ENCODE measurements at places on chromosomes 2 and 18.

DNA sequence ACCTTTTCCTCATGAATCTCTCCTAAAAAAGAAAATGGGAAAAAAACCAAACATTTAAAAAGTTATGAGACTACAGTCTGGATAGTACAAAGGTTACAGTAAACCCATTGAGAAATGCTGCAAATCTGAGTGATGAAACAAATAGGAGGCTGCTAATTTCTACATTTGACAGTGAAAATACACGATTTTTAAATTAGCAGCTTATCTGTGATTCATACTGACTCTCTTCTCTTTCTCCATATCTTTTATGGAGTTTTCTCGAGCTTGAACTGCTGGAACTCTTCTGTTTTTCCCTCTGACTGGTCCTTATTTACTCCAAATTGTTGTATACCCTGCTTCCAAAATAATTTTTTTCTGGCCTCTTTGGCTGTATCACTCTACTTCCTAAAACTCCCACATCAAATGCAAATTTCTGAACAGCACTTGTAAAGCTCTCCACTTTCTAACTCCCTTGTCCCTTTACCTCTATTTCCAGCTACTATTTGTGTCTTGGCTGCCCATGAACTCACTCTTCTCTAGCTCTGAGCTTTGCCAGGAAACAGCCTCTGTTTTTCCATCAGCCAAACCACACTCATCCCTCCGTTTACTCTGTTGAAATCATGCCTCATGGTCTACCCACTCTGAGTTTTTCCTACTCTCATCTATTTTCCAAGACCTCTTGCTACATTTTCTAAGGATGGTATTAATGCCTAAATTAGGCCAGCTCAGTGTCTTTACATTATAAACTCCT lies 73.7 kb downstream of the RBMS1 start:
- no peak for DNase-seq

- no peak for DNase-seq
Observed at GRCh38 chr2:174046172-174046571, 81.0 kb upstream of the SP3 start.

- no peak for DNase-seq
Observed at GRCh38 chr18:58842978-58843687, 21.5 kb upstream of the ZNF532 start.

GRCh38 chr2:116491292-116491691 lies 1323.2 kb upstream of the DDX18 start:
- no peak for DNase-seq

GRCh38 chr2:130807659-130808385 lies 28.9 kb upstream of the ARHGEF4 start:
- DNase-seq: no peak

GRCh38 chr18:41378598-41378997 lies 576.4 kb upstream of the PIK3C3 start:
- DNase-seq: no peak

DNA sequence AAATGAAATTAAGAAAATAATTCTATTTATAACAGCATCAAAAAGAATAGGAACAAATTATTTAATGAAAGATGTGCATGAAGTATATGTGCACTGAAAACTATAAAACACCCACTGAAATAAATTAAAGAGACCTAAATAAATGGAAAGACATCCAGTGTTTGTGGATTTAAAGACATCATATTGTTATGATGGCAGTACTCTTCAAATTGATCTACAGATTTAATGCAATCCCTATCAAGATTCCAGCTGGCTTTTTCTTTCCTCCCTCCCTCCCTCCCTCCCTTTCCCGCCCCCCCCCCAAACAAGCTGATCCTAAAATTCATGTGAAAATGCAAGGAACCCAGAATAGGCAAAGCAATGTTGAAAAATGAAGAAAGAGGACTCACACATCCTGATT lies 83.5 kb upstream of the ZFP36L2 start:
- DNase-seq: no peak

DNA sequence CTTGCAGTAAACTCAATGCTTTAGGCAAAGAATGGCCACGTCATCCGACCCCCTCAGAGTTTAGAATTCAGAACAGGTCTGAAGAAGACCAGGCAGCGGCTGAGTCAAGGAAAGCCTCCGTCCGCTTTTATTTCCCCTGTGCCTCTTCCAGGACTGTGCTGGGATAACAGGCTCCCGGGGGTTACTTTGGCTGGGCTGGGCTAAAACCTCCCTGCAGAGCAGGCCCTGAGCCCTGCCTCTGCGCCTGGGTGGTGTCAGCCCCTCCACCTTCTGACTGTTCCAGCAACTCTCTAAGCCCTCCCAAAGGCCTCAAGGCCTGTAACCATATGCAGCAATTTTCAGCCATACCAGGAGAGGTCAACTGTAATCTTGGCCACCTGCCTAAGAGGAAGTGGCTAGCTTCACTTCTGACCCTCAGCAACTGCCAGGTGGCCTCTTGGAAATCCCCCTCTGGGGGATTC lies 166.5 kb downstream of the RPIA start:
- DNase-seq: no peak

GRCh38 chr2:54382601-54383000 lies 73.5 kb upstream of the SPTBN1 start:
- no peak for DNase-seq

- DNase-seq: peak; percentile 58
Observed at GRCh38 chr2:1546023-1546591, 132.8 kb downstream of the TPO start.

- DNase-seq: no peak
Observed at GRCh38 chr2:220293966-220294365, 666.5 kb downstream of the SLC4A3 start.

DNA sequence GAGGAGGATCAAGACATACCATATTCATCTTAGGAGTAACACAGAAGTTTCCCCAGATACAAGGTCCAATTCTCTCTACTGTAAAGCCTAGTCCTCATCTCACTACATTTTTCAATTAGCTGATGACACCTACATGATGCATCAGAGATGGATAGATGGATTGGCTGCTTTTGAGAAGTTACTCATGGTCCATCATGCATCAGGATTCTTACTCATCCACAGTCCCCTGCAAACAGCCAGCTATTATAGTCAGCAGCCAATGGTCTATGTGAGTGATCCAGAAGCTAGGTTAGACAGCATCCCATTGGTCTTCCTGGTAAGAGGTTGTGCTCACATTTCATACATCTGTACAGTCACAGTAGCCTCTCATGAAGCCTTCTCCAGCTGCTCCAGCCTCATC lies 154.5 kb upstream of the NRP2 start:
- no peak for DNase-seq

GRCh38 chr2:192016265-192016664 lies 169.4 kb upstream of the CAVIN2 start:
- DNase-seq: no peak

DNA sequence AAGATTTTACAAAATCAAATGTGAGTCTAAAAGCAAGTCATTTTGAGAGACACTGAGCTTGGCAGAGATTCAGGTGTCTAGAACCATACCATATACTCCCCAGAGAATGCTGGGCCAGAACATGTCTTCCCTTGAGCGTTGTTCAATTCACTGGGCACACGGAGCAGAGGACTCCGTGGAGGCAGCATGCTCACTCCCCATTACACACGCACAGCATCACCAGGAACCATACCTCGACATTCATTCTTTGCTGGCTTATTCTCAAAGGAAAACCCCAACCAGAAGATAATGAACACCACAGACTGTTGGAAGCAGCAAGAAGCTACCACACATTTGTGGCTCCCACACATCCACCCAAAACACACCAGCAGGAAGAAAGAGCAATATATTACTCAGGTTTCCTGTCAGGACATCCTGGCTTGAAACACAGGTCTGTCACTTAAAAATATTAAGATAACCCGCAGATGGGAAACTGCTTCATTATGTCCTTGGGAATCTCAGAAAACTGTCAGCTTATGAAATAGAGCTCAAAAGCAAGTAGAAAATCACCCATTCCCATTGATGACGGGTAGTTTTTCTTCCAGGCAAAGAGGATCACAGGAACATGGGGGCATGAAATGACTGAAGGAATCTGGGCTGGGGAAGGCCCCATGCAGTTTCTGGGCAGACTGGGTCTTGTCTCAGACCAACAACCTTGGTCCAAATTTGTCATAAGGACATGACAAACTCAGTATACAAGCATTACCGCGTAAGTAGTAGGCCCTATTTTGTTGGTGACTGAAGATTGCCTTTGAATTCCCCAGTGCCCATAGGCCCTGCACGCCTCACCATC lies 46.4 kb downstream of the PCBP1 start:
- DNase-seq: no peak

GRCh38 chr2:146579147-146579930 lies 1265.5 kb upstream of the ACVR2A start:
- no peak for DNase-seq

- DNase-seq: no peak
Observed at GRCh38 chr2:54570925-54571694, 115.0 kb downstream of the SPTBN1 start.

DNA sequence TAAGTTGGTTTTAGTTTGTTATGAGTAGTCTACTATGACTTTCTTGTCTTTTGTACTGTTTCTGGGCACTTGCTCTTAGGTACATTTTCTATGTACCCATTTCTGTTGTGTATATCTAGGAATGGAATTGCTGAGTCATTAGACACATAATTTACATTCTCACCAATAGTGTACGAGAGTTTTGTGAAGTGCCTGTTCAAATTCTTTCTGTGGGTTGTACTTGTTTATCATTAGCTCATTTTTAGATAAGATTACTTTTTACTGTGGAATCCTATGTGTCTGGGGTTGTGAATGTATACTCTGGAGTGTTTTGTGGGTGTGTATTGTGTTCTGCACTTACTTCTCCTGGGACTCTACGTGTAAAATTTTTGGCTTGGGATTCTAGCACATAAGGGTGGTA lies 36.6 kb upstream of the CD28 start:
- DNase-seq: no peak

- DNase-seq: no peak
Observed at GRCh38 chr2:30209227-30209626, 22.1 kb upstream of the LBH start.

GRCh38 chr2:224252631-224253030 lies 149.3 kb downstream of the FAM124B start:
- DNase-seq: no peak

DNA sequence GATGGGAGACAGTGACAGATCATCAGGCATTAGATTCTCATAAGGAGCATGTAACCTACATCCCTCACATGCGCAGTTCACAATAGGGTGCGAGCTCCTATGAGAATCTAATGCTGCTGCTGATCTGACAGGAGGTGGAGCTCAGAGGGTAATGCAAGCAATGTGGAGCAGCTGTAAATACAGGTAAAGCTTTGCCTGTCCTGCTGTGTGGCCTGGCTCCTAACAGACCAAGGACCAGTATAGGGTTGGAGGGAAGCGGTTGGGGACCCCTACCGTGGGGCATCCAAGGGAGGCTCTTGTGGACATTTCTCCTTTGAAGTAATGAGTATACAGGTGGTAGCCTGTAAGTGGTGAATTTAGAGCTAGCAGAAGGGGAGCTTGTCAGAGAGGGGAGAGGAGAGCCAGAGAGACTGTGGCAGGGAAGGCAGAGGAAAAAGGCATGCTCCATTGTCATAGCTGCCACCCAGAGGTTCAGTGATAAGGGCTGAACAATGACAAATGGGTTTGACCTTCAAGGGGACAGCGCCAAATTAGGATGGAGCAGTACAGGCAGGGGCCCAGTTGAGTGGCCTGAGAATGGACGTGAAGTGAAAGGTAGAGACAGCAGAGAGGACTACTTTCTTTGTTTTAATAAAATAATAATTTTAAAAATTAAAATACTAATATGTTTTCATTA lies 15.2 kb upstream of the TMBIM1 start:
- no peak for DNase-seq

DNA sequence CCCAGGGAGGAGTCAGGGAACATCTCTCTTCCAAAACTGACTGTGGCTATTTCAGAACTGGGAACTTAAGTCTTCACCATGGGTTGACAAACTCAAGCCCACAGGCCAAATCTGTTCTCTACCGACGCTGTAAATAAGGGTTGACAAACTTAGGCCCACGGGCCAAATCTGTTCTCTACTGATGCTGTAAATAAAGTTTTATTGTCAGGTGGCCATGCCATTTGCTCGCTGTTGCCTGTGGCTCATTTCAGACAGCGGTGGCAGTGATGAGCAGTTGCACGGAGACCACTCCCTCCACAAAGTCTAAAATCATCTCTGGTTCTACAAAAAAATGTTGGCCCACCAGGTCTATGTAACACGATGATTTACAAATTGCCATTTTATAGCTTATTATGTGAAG lies 160.9 kb downstream of the MYT1L start:
- no peak for DNase-seq

- peak; percentile 65 for DNase-seq
Observed at GRCh38 chr2:132438691-132439090, 22.1 kb downstream of the GPR39 start.

DNA sequence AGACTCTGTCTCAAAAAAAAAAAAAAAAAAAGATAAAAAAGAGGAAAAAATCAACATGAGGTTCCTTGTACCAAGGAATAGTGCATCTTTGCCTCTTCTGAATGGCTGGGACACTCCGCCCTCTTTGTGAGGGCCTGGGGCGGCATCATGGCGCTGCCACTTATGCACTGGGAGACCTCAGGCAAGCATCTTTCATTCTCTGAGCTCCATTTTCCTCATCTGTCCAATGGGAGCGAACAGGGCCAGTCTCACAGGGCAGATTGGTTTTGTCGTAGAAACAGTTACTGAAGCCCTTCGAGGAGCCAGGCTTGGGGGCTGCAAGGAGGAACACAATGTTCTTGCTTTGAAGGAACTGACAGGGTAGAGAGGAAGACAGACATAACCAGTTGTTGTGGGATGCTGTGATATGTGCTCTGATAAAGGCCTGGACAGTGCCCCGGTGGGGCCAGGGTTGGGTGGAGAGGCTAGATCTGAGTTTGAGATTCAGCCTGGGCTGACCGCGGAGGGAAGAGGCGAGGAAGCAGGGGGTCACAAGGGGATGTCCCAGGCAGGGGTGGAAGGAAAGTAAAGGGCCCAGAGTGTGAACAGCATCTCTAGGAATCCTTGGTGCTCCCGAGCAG lies 14.1 kb downstream of the ZFP36L2 start:
- DNase-seq: no peak

DNA sequence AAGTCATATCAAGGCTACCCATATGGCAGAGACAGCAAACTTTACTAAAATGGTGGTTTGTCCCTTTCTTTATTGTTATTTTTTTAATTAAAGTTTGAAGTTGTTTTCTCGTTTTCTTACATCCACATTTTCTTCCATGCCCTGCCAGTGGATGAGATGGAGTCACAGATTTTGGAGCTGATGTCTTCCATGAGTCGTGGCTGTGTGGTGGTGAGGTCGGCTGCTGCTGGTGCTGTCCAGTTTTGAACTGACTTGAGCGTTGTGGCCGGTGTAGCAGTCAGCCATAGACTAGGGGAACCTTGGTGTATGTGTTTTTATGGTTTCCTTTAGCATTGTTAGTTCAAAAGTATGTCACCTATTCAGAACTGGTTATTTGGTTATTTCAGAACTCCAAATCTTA lies 182.8 kb downstream of the SH3RF3 start:
- no peak for DNase-seq

DNA sequence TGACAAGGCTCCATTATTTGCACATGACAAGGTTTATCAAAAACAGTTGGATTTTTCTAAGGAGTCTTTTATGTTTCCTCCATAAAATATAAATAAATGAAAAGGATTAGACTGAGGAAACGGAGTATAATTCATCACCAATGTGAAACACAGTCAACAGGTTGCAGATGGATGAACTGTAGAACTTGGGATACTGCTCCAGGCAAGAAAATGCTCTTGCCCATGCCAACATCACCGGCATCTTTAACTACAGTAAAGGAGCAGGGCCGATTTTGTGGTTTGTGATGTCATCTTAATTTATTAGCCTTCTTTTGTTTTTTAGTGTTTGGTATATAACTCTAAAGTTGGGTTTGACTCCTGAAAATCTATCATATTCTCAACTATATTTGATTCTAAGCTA lies 577.3 kb downstream of the EPHA4 start:
- no peak for DNase-seq

GRCh38 chr2:16652296-16653082 lies 13.1 kb downstream of the CYRIA start:
- no peak for DNase-seq

- DNase-seq: no peak
Observed at GRCh38 chr2:173235947-173236803, 118.5 kb upstream of the CDCA7 start.

Measured in NCI-H1694 (cell line).